ENCODE measurements at places on chromosomes 4 and X.

DNA sequence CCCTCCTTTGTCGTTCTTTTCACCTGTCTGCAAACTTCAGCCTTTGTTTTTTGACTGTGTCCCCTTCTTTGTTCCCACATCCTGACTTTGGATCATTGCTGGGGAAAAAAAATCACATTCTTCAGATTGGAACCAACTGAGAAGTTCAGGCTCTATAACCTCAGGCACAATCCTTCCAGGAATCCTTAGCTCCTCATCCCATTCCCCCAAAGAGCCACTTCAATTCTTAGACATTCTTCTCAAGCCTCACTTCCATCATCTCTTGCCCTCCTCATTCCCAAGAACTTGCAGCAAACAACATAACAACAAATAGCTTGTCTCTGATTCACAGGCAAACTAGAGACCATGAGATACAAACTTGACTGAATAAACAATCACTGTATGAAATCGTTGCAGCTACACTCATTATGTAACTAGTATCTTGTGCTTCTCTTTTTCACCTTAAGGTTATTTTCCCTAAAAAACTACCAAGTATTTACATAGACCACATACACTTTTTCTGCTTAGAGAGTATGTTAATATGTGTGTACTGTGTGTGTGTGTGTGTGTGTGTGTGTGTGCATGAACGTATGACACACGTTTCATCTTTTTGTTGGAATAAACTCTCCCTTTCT, 26.4 kb upstream of the PGM2 start:
- no peak for DNase-seq

DNA sequence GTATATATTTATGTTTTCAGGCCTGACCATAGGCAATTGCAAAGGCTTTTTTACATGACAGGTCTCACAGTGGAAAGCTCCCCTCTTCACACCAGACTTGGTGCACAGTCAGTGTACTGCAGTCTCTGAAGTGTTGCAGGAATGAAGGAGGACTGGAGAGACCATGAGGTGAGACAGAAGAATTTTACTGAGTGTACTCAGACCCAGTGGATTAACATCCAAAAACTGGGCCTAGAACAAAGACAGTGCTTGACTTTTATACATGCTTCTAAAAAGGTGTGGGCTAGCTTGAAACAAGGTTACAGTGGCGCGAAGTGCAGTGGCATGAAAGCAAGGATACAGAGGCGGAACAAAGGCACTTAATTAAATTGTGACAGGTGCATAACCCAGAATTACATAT, 822.9 kb downstream of the RAPGEF2 start:
- DNase-seq: no peak

GRCh38 chr4:8016527-8016926, 76.9 kb upstream of the AFAP1 start:
- DNase-seq: no peak

- no peak for DNase-seq
Measured at GRCh38 chr4:140088323-140088967, 65.5 kb downstream of the MAML3 start.

DNA sequence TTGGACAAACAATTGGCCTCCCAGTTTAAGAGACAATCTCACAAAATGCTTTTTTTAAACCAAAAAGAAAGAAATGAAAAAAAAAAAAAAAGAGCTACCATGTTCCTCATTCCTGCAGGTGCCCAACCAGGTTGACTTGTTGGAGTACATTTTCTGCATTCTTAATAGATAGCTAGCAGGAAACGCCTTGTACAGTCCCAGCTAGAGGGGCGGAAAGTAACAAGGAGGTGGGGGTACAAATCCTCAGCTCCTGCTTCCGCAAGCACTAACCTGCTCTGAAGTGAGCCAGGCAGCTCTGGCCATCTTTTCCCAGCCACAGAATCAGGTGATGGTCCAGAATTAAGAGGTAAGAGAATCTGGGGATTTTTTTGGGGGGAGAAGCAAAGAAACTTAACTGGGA, at the start of gene VGLL1:
Gene VGLL1, plus strand, starts transcription at position 265 of the 400 bp plus-strand sequence. CDS start 3,806 bp downstream, outside the sequence.
- no peak for DNase-seq

DNA sequence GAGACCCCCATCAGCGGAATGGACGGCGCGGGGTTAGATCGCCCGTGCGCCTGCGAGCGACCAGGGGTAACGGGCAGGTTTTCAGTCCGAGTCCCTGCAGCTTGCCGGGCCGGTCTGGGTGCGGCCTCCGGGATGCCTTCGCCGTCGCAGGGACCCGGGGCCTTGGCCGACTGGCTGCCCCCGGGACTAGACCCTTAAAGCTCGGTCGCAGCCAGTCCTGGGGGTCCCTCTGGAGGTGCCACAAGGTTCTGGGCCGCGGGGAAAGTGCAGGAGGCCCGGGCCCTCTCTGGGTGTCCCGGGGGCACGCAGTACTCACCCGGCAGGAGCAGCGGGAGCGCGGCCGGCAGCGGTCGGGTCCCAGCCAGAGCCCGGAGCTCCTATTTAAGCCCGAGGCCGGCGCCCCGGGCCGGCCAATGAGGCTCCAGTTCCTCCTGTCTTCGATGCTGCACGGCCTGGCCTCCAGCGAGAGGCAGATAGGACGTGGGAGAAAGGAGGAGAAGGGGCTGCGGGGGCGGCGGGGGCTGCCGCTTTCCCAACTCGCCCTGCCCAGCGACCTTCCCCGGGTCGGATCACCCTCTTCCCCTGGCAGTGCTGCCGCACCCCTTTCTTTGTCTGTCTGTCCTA, at the start of gene SPON2:
Gene SPON2, minus strand, starts transcription at position 356 of the 624 bp plus-strand sequence.
- DNase-seq: no peak

DNA sequence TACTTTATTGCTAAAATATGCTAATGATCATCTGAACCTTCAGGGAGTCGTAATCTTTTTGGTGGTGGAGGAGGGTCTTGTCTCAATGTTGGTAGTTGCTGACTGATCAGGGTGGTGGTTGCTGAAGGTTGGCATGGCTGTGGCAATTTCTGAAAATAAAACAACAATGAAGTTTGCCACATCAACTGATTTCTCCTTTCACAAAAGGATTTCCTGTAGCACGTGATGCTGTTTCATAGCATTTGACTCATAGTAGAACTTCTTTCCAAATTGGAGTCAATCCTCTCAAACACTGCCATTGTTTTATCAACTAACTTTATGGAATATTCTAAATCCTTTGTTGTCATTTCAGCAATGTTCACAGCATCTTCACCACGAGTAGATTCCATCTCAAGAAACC, 19.3 kb downstream of the DDIT4L start:
- no peak for DNase-seq

DNA sequence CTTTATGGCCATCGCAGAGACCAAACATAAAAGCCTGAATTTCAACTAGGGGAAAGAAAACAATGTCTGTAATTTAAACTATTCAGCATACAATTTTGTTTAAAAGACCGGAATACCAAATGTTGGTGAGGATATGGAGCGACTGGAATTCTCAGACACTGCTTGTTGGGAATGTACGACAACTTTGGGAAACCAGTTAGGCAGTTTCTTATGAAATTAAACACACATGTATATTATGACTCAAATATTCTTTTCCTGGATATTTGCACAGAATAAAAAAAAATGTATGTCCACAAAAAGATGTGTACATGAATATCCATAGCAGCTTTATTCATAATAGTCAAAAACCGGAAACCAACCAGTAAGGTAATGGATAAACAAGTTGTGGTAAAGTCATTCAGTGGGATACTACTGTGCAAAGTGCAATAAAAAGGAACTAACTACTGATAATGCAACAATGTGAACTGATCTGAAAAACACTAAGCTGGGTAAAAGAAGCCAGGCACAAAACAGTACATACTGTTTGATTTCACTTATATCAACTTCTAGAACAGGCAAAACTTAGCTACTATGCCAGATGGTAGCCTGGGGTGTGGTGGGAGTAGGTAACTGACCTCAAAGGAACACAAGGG, 152.7 kb upstream of the FTHL17 start:
- no peak for DNase-seq

GRCh38 chrX:63652086-63652765, 132.8 kb downstream of the ARHGEF9 start:
- peak; percentile 72 for DNase-seq

DNA sequence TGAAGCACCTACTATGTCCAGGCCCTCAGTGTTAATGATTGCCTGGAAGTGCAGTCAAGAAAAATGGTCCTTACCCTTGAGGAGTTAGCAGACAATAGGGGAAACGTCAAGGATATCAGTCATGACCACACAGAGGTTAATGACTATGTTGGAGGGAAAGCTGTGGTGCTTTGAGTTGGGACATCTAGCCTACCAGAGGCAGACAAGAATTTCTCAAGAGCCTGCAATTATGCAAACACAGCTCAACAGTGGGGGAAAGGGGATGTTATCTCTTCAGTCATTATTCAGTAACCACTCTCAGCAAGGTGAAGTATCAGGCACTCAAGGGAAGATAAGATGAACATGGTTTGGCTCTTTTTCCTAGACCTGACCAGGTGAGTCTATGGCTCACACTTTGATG, 7.0 kb upstream of the FGFBP1 start:
- DNase-seq: no peak

GRCh38 chr4:44668526-44668925, 9.7 kb upstream of the GUF1 start:
- DNase-seq: no peak

GRCh38 chr4:61520681-61521160, 320.6 kb downstream of the ADGRL3 start:
- no peak for DNase-seq

- no peak for DNase-seq
Measured at GRCh38 chr4:138958519-138958918, 57.1 kb upstream of the NOCT start.

GRCh38 chr4:123421937-123422781, 25.6 kb downstream of the SPRY1 start:
- no peak for DNase-seq

DNA sequence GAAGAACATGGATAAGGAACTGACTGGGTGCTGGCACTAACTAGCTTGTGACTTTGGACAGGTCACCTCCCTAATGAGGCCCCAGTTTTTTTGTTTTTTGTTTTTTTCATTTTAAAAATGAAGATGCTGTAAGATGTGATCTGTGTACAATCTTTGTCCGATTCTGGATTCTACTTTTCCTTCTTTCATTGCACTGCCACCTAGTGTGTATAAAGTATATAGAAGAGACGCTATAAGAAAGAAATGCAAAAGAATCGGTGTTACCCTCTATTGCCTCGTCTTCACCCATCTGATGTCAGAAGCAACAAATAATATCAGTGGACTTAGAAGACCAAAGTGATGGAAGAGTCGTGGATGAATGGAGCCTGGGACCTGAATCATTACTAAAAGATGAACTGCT, 58.6 kb upstream of the P2RY10 start:
- peak; percentile 1 for DNase-seq

DNA sequence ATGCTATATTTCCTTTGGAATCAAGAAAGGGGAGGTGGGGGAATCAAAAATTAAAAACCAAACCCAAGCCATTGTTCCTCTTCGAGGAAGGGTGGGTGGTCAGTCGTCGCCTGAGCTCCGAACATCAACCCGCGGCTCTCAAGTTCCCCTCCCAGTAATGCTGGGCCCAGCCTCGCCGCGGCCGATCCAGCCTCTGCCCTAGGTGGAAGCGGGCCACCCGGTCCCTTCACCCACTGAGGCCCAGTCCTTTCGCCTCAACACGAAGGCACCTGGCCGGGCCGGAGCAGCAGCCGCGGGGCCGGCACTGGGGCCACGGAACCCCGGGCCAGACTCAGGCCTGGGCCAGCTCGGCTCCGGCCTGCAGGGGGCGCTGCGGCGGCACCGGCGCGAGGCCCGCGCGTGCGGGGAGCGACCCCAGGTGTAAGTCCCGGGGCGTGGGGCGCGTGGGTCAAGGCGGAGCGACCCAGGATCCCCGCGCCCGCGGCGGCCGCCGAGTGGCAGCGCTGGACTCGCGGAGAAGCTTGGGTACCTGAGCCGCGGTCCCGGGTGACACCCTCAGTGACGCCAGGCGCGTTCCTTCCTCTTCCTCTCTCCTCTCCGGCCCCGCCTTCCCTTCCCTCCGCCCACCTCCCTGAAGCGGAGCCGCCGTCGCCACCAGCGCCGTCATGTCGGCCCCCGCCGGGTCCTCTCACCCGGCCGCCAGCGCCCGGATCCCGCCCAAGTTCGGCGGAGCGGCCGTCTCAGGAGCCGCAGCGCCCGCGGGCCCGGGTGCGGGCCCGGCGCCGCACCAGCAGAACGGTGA, at the start of gene SEC24B:
Gene SEC24B, plus strand, starts transcription at position 611 of the 802 bp plus-strand sequence. Its CDS starts 55 bp downstream, at position 666.
- peak; percentile 50 for DNase-seq

DNA sequence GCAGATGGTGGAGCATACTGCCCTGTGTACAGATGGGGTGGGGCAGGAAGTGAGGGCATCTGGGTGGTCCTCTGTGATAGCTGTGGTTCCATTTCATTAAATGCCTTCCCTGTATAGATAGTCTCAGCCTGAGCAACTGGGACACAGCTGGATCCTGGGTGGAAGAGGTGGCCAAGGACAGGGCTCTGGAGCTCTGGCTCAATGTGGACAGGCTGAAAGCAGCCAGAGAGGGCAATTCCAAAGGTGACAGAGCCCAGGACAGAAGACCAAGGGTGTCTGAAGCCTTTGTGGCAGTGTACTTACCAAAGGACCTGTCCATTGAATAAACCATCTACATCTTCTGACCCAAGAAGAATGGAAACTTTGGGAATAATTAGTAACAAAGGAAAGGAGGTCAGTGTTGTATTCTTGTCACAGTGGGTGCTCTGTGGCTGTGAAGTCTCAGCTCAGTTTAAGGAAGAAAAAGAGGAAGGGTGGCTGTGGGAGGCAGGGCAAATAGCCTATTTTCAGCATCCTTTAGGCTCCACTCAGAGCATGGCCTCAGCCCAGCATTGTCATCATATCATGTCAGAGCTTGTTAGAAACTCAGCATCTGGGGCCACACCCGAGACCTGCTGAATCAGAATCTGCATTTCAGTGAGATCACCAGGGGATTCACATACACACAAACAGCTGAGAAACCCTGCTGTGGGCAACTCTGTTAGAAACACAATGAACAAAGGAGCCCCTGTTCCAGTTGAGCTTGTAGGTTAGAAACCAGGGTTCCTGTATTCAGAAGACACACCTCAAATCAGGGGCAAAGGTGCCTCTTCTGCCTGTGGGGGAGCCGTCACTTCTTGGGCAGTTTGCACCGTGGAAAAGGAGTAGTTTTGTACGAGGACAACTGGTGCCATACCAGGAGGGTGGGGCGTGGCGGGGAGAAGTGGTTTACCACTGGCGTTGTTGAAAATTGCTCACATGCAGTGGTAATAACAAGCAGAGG, 168.6 kb downstream of the PTTG2 start:
- no peak for DNase-seq

GRCh38 chr4:148103597-148104355, 338.4 kb downstream of the NR3C2 start:
- DNase-seq: no peak

- DNase-seq: peak; percentile 28
Measured at GRCh38 chr4:70601422-70602039, 9.5 kb downstream of the AMBN start.

DNA sequence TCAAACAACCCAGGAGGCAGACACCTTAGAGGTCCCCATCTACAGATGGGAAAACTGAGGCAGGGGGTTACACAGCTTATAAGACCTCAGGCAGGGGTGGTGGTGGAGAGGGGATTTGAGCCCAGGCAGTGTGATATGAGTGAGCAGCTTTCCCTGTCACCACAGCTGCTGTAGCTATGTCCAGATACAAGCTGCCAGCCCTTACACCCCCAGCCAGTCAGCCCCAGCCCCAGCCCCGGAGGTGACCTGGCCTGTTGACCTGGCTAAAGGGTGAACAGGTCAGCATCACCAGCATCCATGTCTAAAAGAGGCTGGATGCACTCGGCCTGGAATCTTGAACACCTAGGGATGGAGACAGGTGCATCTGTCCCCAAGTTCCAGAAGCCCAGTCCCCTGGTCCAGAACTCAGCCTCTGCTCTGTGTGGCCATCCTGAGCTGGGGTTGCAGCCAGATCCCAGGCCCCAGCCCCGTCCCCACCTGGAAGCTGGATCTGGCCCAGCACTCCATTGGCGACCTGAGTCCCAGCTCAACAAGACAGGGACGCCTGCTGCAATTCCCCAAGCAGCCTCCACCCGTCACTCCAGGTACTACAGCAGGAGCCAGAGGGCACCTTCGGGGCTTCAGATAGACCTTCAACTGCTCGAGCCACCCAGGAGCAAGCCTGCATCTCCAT, 89.5 kb downstream of the JAKMIP1 start:
- DNase-seq: no peak

Measured in fibroblast of skin of left quadriceps (primary cell).